CD4-positive, alpha-beta T cell treated with Interleukin-6 at 100 ng/mL for 8 hours (primary cell): ENCODE measurements at places on chromosomes 3 and 15.

DNA sequence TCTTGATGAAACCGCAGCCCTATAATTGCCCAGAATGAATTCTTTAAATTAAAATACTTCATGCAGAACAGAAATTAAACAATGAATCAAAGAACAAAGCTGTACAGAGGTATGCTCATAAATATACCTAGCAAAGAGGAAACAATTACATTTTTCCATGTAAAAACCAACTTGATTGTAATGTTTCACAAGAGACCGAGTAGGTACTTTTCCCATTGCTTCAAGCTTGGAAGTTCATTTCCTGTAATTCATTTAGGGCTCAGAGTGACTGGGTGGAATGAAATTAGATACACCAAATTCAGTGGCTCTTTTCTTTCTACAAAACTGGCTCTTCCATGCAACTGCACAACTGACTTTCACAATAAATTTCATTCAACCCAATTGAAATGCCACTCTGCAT, 51.4 kb downstream of the FHIT start:
- DNase-seq: no peak

DNA sequence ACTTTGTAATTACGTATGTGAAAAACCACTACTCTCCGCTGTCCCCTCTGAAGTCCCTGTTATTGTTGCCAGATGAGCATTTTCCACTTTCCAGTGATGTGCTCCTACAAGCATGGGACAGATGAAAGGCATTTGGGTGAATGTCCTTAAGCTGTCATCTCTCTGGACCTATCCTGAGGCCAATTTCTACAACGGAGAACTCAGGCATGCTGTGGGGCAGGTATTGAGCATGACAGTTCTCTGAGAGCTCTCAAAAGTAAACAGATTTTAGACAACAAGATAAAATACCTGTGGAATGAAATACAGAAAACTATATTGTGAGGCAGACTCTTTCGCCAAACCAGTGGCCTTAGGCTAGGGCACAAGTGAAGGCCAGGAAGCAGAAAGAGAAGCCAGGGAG, 656.5 kb upstream of the NR2F2 start:
- DNase-seq: no peak

GRCh38 chr3:194956697-194957396, 271.2 kb downstream of the FAM43A start:
- DNase-seq: no peak

- no peak for DNase-seq
Measured at GRCh38 chr15:48940508-48940907, 23.2 kb downstream of the SHC4 start.

DNA sequence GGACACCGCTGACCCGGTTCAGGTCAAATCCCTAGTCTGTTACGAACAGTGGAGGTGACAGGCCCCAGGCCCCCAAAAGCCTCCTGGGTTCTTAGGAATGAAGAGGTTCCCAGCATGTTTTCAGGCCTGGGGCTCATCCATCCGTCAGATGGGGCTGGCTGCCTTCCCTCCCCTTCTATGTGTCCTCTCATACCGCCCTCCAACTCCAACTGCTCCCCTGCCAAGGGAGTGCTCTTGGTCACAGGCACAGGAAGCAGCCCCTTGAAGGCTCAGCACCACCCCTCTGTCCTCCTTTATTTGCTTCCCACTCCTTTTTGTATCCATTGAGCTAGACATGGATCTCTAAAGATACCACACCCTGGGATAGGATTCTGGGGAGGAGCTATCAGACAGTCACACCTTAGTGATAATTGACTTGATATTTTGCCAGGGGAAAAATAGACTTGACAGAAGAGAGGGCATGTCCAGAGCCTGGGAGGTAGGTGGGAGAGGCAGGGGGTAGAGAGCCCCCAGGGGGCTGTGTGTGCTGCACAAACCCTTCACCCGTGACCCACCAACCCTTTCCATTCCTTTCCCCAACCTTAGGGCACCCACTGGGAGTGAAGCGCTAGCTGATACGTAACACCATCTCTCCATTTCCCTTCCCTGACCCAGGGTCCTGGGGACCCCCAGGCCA, 10.7 kb upstream of the CSPG4 start:
- DNase-seq: no peak

GRCh38 chr3:188824566-188824965, 347.2 kb upstream of the TPRG1 start:
- no peak for DNase-seq

DNA sequence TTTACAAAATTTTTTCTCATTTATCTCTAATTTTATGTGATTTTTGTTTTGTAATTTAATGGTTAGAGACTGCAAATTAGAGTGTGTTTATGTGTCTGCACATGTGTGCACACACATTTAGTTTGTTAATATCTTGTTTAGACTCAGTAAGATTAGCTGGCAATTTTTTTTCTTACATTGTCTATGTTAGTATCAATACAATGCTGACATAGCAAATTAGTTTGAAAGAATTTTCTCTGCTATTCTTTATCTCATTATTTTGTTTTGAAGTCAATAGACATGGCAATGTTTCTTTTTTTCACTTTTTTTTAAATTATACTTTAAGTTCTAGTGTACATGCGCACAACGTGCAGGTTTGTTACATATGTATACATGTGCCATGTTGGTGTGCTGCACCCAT, 1155.0 kb downstream of the ZPLD1 start:
- DNase-seq: no peak

DNA sequence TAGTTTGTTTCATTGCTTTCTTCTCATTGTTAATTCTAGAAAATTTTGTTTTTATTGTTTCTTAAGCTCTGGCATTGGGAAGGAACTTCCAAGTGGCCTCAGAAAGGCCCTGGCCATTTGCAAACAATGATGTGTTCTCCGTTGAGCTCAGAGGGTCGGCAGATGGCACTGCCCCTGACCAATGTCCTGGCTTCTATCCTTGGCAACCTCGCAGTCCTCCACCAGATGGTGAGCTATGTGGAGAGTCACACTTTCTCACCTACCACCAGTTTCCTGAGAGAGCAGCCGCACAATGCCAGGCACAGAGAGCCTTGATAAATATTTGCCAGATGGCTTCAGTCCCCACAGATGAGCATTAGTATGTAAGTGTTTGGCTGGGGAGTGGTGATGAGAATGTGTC, 343.7 kb downstream of the EPHB1 start:
- DNase-seq: no peak
